Thymus (tissue), 14 donors: ENCODE measurements at places on chromosomes 3 and 15. TPM values are rescaled to one million over a fixed set of nuclear protein-coding genes. Genes with fewer than 3 reads are reported as not detected.

The CELSR3 gene
- 0.38 TPM for total RNA-seq

The SPINT1 gene
- total RNA-seq: 9.2 TPM

The CTXN2 gene
- total RNA-seq: not detected

The SNRPA1 gene
- total RNA-seq: 47.7 TPM

- H3K36me3 ChIP-seq: no peaks in the 10 kb centered on the region
- no peak overlapping the region for H3K27ac ChIP-seq
- H3K4me3 ChIP-seq: no peak overlapping the region
- no peaks in the 10 kb centered on the region for H3K4me1 ChIP-seq
- no peaks in the 10 kb centered on the region for H3K27me3 ChIP-seq
Observed at GRCh38 chr3:36302626-36303025, 77.7 kb upstream of the STAC start.

DNA sequence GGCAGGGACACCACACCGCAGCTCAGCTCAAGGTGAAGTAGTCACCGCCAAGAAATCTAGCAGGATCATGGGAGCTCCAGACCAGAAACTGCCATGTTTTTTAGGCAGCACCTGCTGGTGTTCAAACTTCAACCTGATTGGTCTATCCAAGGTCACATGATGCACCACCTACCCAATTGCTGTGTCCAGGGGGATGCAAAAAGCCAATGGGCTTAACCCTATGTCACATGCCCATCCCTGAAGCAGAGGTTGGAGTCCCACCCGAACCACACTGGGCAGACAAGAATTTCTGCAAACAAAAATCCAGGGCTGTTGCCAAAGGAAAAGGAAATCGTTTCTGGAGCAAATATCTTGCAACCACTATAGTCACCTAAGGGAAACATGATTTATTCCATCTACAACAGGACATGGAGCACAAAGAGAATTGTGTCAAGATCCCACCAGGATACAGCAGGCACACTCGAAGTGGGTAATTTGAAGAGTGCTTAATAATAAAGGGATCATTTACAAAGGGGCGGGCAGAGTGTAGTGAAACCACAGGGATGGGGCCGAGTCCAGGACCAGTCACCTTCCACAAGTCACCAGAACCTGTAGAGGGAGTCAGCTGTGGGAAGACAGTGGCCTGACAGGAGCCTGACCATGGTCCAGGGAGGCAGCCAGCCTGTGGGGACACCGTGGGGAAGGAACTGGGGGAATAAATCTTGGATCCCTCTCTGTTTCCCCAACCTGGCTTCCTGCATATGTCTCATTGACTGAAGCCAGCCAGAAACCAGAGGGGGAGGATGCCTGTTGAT is 34.2 kb upstream of the TSEN2 start:
- no peak for DNase-seq
- H3K27me3 ChIP-seq: no peaks in the 10 kb centered on the region
- no peaks in the 10 kb centered on the region for H3K36me3 ChIP-seq
- no peak overlapping the region for H3K27ac ChIP-seq
- no peaks in the 10 kb centered on the region for H3K4me1 ChIP-seq

- no peak overlapping the region for H3K27ac ChIP-seq
- DNase-seq: no peak
- no peaks in the 10 kb centered on the region for H3K4me1 ChIP-seq
- H3K4me3 ChIP-seq: no peak overlapping the region
- H3K36me3 ChIP-seq: no peaks in the 10 kb centered on the region
Observed at GRCh38 chr15:95363646-95364045, 966.9 kb upstream of the NR2F2 start.

DNA sequence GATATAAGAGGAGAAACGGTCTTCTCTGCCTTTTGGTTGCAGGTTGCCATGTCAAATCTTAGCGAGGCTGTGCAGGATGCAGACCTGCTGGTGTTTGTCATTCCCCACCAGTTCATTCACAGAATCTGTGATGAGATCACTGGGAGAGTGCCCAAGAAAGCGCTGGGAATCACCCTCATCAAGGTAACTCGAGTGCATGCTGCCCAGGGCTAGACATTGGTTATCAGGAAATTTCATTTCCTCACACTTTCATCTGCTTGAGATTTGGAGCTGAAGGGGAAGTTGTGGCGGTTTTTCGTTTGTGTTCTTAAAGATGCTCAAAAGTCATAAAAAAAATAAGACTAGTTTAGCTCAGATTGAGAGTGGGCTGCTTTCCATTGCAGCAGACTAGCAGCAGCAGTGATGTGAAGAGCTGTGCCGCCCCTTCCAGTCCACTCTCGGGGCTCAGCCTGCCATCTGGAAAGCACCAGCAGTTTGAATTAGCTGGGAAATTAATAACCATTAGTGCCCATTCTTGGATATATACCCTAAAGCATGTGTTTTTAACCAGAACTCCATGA is 32.2 kb downstream of the GPD1L start:
- no peak for DNase-seq
- H3K4me1 ChIP-seq: peaks cover 9% of the 10 kb centered on the region
- H3K36me3 ChIP-seq: no peaks in the 10 kb centered on the region
- H3K27ac ChIP-seq: no peak overlapping the region
- no peak overlapping the region for H3K4me3 ChIP-seq
- peaks cover 2% of the 10 kb centered on the region for H3K27me3 ChIP-seq
